ENCODE measurements at places on chromosomes 1 and 21.
A peak's percentile ranks its signal among the peaks of the same experiment; 100 is the strongest.

- H3K36me3 ChIP-seq, result no peaks in the 10 kb centered on the region
- no peak for DNase-seq
- H3K27me3 ChIP-seq, result no peaks in the 10 kb centered on the region
These were observed 276.2 kb downstream of the KCNH1 start for GRCh38 chr1:210857705-210858104.

DNA sequence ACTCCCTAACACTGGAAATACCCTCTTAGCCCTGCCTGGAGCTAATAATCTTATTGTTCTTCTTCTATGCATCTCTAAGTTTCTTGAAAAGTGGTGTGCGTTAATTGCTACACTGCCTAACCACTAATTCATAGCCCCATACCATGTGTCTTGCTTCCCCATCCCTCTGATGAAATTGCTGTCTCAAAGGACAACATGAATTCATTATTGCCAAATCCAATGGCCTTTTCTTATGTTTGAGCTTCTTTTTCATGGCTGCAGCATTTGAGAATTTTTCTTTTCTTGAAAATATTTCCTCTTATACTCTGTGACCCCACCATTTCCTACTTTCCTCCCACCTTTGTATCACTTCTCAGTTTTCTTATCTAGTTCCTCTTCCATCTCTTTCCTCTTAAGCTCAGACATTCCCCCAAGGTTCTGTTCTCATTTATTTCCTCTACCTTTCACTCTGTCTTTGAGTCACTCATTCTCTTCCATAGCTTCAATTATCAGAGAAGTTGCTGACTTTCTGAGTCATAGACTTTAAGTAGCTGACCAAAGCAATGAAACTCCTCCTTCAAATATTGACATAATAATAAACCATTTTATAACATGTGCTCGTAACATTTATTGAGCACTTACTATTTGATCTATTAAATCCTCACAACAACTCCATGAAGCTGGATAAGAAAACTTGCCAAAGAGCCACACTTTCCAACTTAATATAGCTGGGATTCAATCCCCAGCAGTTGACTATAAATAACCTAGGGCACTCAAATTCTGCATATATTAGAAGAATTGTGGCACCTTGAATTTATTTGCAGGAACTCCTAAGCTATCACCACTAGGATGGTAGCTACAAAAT, 35.5 kb upstream of the ATP6V1G3 start:
- DNase-seq, result no peak
- H3K36me3 ChIP-seq, result no peaks in the 10 kb centered on the region
- no peaks in the 10 kb centered on the region for H3K4me1 ChIP-seq

DNA sequence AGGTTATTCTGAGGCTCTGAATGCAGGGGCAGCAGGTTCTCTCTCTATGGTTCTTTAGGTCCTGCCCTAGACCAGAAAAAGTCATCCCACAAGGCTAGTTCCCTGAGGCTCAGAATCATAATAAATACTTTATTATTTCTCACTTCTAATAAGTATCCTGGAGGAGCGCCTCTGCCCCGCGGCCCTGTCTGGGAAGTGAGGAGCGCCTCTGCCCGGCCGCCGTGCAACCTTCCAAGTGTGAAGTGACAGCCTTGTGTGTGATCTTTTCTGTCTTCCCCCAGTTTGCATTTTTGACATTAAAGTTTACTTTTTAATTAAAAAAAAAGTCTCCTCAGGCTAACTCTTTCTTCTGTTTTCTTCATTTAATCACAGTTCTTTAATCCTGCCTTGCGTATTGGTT, 11.5 kb downstream of the AIM2 start:
- no peaks in the 10 kb centered on the region for H3K27me3 ChIP-seq
- no peak overlapping the region for H3K27ac ChIP-seq
- H3K4me1 ChIP-seq, result peaks cover 20% of the 10 kb centered on the region
- no peak for DNase-seq

GRCh38 chr1:172909606-172910326, 141.0 kb downstream of the TNFSF18 start:
- H3K27me3 ChIP-seq, result no peaks in the 10 kb centered on the region
- no peak overlapping the region for H3K27ac ChIP-seq
- H3K4me1 ChIP-seq, result no peaks in the 10 kb centered on the region
- no peak overlapping the region for H3K4me3 ChIP-seq

GRCh38 chr1:240098534-240098933, 6.9 kb downstream of the FMN2 start:
- no peak overlapping the region for H3K4me3 ChIP-seq
- H3K36me3 ChIP-seq, result no peaks in the 10 kb centered on the region
- no peak overlapping the region for H3K27ac ChIP-seq
- H3K27me3 ChIP-seq, result peaks cover 2% of the 10 kb centered on the region
- H3K4me1 ChIP-seq, result no peaks in the 10 kb centered on the region

- no peak overlapping the region for H3K4me3 ChIP-seq
- no peaks in the 10 kb centered on the region for H3K36me3 ChIP-seq
- DNase-seq, result no peak
- no peaks in the 10 kb centered on the region for H3K27me3 ChIP-seq
These were observed 272.5 kb upstream of the LRRC7 start for GRCh38 chr1:69295265-69295664.

DNA sequence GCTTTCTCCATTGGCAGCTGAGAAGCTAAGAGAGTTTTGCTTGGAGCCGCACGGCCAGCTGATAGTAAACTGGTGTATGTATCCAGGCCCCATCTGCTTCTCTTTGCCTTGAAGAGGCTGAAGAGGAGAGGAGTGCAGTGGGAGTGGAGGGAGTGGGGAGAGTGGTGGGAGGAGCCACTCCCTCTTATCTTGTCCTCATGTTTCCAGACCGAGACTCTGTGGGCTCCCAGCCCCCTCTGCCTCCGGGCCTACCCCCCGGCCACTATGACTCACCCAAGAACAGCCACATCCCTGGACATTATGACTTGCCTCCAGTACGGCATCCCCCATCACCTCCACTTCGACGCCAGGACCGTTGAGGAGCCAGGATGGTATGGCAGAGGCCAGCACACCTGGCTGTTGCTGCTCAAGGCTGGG, 6.0 kb upstream of the LRRC71 start:
- no peak overlapping the region for H3K27ac ChIP-seq
- H3K4me3 ChIP-seq, result no peak overlapping the region
- peaks cover 4% of the 10 kb centered on the region for H3K27me3 ChIP-seq
- H3K4me1 ChIP-seq, result no peaks in the 10 kb centered on the region

DNA sequence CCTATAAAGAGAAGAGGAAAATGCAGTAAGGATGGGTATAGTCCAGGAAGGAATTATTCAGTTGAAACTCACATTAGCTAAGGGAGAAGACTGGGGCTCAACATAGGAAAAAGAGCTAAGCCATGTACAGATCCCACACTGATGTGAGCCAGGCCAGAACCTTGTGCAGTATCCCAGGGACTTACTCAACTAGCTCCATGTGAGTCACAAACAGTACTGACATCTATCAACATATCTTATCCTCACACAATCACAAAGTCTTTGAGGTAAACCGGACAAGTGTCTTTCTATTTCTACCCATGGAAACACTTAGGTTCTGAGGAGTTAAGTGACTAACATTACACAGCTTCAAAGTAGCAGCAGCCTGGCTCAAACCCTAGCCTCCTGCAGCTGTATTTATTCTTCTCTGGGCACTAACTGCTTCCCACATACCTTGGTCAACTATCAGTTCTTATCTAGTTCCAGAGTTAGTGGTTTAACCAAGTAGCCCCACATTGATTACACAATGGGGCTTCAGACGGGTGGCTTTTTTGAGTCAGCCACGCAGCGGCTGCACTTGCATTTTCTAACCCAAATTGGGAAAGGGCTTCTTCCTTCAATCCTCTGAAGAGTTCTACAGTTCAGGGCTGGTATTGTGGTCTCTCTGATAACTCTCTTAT, 9.5 kb downstream of the CD5L start:
- no peaks in the 10 kb centered on the region for H3K4me1 ChIP-seq
- no peaks in the 10 kb centered on the region for H3K36me3 ChIP-seq
- no peak for DNase-seq
- H3K4me3 ChIP-seq, result no peak overlapping the region
- H3K27ac ChIP-seq, result no peak overlapping the region

- no peaks in the 10 kb centered on the region for H3K27me3 ChIP-seq
- H3K4me3 ChIP-seq, result peak overlapping the region; percentile 88
- H3K36me3 ChIP-seq, result no peaks in the 10 kb centered on the region
- H3K4me1 ChIP-seq, result peaks cover 19% of the 10 kb centered on the region
These were observed 775 bp upstream of the AIM2 start for GRCh38 chr1:159077120-159077961.

DNA sequence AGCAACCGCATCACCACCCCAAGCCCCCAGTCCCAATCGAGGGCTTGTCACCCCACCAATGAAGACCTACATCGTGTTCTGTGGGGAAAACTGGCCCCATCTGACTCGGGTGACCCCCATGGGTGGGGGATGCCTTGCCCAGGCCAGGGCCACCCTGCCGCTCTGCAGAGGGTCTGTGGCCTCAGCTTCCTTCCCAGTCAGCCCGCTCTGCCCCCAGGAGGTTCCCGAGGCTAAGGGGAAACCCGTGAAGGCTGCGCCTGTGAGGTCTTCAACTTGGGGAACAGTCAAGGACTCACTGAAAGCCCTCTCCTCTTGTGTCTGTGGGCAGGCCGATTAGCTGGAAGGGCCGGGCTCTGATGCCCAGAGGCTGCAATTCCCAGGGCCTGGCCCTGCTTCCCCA, 2.0 kb downstream of the SRARP start:
- H3K4me3 ChIP-seq, result no peak overlapping the region
- no peaks in the 10 kb centered on the region for H3K36me3 ChIP-seq
- DNase-seq, result no peak
- no peak overlapping the region for H3K27ac ChIP-seq
- no peaks in the 10 kb centered on the region for H3K27me3 ChIP-seq

- peaks cover 49% of the 10 kb centered on the region for H3K36me3 ChIP-seq
- no peak for DNase-seq
- H3K27ac ChIP-seq, result no peak overlapping the region
These were observed 29.5 kb downstream of the WDR4 start for GRCh38 chr21:42849759-42850412.

GRCh38 chr1:201662646-201663045, 123.7 kb downstream of the NAV1 start:
- no peak overlapping the region for H3K27ac ChIP-seq
- no peaks in the 10 kb centered on the region for H3K4me1 ChIP-seq
- H3K36me3 ChIP-seq, result no peaks in the 10 kb centered on the region
- H3K27me3 ChIP-seq, result no peaks in the 10 kb centered on the region
- no peak for DNase-seq
- no peak overlapping the region for H3K4me3 ChIP-seq
